ENCODE measurements at places on chromosomes 5 and 9.

GRCh38 chr9:20558566-20559016, 63.7 kb downstream of the MLLT3 start:
- DNase-seq: no peak

GRCh38 chr5:95782181-95782580, 40.3 kb downstream of the GLRX start:
- no peak for DNase-seq

DNA sequence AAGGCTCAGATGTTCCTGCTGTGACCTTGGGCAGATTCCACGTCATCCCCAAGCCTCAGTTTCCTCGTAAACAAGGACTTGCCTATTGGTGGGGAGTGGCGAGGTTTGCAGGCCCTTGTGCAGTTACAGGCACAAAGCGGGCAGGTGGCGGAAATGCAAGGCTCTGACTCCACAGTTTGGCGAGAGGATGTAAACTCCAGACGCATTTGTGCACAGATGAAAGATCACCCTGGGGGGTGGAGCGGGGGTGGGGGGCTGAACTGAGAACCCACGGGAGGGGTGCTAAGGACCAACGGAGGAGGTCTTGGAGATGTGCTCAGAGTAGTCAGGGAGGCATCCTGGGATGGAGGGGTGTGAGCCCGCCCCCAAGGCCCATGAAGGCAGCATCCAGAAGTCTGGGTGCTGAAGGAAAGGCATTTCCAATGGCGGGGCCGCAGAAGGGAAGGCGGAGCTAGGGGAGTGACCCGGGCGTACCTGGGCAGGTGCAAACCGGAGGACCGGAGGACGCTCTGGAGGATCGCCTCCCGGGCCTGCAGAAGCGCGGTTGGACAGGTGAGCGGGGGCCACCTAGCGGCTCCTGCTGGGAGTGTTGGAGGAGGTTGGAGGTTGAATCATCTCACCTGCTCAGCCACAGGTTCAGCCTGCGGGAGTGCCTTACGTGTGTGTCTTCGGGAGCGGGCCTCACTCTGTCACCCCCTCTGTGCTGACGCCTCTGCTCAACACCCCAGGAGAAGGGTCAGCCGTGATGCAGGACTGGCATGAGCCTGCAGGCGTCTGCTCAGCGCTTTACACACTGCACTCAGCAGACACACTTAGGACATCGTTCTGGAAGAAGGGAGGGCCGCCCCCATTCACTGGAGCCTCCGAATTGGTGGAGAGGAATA, 1.9 kb upstream of the FIBCD1 start:
- DNase-seq: peak; percentile 96

- no peak for DNase-seq
These were observed 228.0 kb downstream of the FER start for GRCh38 chr5:108975697-108976096.

GRCh38 chr5:18662231-18662630, 1028.0 kb downstream of the TAF11L14 start:
- no peak for DNase-seq

DNA sequence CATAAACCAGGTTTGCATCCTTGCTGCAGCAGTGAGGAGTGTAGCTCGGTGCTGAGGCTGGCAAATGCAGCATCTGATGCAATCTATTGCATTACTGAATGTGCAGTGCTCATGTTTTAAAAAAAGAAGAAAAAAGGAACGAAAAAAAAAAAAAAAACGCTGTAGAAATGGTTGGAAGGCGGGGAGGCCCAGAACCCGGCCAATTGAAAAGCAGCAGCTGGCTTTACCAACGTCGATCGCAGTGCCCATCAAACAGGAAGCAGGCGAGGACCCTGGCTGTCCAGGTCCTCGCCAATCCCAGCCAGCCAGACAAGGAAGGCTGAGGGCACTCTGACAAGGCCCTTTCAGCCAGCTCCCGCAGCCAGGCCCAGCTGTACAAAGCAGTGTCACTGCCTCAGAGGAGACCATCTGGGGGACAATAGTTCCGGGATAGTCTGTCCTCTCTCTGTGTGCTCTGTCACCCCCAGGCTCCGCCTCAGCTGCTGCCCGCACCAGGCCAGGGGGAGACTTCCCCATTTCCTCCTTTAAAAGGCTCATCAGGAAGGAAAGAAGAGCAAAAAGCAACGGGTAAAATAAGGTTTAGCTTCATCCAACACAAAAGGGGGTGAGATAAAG, 21.8 kb upstream of the CPEB4 start:
- DNase-seq: no peak

DNA sequence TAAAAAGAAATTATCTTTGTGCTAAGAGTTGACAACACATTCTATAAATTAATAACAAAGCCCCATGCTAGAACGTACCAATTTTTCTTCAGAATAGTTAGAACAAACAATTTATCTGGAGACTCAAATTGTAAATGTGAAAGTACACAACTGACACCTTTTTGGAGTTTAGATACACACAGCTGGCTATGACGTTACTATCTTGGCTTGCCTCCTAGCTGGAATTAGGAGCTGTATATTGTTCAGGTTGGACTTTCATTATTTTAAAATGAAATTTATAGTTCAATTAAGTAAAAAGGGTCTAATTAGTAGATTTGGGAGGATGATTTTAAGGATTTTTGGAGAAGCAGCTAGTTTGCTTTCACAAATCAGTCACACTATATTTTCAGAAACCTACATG, 393.9 kb upstream of the RIOK2 start:
- DNase-seq: no peak

DNA sequence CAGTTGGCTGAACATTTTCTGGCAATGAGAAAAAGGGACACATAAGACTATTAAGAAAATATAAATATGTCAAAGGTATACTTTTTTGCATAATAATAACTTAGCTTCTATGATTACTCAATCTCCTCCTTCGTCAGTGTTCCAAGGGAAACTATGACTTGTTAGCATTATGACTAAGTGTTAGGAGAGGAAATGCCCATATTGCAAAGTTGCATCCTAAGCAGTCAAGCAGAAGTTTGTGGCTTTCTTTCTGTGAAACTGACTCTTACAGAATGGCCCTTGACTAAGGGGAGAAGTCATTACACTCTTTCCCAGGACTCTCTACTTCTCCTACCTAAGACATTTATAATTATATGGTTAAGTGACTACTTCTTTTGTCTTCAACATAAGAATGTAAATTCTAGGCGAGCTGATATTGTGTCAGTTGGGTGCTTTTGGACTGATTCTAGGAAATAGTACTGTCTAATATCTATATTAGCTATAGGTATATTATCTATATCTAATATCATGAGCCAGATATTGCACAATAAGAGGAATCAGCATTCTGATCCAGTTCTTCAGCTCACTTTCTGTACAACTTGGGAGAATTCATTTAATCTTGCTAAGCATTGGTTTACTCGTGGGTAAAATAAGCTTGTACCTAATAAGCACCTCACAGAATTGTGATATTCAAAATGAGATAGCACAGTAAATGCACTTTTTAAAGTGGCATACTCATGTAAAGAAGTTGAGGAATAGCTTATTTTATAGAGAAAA, 16.4 kb upstream of the SPINK6 start:
- DNase-seq: no peak

DNA sequence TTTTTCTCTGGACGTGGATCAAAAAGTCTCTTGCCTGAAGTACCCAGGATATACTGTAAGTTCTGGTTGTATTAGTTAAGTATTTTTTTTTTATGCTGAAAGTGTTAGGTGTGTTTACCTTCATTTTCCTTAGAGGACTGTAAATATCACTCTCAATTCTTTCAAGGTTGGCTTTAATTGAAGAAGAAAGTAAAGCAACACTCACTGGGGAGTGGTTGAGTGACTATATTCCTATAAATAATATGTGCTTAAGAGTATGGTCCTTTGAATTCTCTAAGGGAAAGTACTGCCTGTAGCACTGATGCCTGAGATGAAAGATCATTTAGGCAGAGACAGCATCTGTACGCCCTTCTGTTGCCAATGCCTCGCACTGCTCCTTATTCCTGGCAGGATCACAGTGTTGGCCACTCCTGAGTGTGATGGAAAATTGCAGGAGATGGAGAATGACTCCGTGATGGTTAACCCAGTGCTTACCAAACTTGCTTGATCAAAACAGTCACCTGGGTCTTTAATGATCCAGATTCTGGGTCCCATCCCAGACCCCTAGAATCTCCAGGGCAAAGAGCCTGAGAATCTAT, 182.0 kb upstream of the MPDZ start:
- no peak for DNase-seq

GRCh38 chr9:122091682-122092592, 1.2 kb downstream of the TTLL11 start:
- DNase-seq: no peak

DNA sequence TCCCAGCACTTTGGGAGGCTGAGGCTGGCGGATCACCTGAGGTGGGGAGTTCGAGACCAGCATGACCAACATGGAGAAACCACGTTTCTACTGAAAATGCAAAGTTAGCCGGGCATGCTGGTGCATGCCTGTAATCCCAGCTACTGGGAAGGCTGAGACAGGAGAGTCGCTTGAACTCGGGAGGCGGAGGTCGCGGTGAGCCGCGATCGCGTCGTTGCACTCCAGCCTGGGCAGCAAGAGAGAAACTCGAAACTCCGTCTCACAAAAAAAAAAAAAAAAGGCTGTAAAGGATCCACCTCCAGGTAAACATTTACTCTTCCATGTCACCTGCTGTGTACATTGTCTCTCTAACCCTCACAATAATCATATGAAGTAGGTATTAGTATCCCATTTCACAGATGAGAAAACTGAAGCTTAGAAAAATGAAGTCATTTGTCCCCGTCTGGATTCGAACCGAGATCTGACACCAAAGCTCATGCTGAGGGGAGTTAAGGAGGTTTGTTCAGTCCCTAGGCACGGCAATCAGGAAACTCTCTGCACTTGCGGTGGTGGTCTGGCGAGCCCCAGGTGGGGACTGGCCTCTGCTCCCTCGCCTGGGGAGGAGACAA, 494 bp upstream of the DOCK2 start:
- no peak for DNase-seq

GRCh38 chr5:167688341-167689130, 602.9 kb upstream of the WWC1 start:
- no peak for DNase-seq

- no peak for DNase-seq
These were observed 34.0 kb upstream of the LURAP1L start for GRCh38 chr9:12740845-12741244.

DNA sequence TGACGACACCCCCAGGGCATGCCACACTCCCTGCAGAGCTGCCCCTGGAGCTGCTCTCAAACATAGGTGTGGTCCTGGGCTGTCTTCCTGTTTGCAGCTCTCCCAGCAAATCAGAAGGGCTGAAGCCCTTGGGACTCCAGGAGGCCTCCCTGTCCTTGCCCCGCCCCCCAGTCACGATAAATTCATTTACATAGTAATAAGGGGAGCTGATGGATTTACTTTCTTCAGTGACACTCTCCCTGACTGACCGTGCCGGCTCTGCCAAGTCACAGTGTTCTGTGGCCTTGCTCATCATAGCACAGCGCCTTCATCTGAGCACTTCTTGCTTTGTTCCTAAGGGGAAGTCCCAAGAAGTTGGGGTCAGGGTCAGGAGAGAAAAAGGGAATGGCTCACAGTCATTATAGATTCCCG, 121.4 kb downstream of the ENC1 start:
- DNase-seq: peak; percentile 40

DNA sequence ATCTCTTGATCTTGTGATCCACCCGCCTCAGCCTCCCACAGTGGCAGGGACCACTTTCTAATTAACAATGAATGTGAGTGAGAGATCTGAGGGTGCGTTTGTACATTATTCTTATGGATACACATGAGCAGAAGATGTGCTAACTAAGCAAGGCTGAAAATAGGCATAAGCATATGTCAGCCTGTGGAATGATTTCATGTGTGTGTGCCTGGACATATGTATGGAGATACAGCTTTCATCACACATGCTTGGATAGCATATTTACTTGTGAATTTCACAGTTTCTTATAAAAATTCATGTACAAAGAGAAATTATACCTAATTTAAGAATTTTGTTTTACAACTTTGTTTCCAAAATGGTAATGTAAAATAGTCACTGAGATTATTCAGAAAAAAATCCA, 565.6 kb downstream of the MTRR start:
- DNase-seq: no peak

DNA sequence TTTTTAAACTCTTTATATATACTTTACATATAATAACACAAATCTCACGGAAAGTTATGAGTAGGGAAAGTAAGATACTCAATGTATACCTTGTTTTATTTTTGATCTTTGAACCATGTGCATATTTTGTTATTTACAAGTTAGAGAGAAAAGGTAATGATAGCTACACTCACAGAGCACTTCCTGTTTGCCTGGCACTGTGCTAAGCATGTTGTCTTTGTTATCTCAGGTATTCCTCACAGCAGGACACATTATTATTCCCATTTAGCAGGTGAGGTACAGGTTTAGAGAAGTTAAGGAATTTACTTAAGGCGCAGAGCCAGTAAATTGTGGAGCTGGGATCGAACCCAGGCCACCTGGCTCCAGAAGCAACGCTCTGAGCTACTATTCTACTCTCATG, 3.0 kb downstream of the C9 start:
- DNase-seq: no peak

- DNase-seq: peak; percentile 78
These were observed 10.6 kb downstream of the TMEM250 start for GRCh38 chr9:136107953-136108647.

- no peak for DNase-seq
These were observed 58.7 kb upstream of the NFIB start for GRCh38 chr9:14372437-14373335.

GRCh38 chr9:107665057-107665456, 175.5 kb upstream of the KLF4 start:
- no peak for DNase-seq

DNA sequence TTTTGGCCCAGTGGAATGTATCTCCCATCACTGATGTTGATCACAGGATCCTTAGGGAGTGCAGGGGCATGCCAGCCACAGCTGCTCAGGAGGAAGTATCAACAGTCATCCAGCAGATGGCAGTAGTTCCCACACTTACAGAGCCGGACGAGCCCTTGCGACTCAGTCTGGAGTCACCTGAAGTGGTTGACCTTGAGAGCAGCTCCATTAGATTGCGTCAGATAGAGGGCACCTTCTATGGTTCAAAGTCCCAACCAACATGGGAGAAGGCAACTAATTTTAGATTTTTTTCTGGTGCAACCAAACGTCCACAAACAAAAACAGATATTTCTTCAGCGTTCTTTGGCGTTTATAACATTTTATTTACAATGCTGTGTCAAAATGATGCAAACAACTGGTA, 124.5 kb downstream of the EGFLAM start:
- peak; percentile 46 for DNase-seq

DNA sequence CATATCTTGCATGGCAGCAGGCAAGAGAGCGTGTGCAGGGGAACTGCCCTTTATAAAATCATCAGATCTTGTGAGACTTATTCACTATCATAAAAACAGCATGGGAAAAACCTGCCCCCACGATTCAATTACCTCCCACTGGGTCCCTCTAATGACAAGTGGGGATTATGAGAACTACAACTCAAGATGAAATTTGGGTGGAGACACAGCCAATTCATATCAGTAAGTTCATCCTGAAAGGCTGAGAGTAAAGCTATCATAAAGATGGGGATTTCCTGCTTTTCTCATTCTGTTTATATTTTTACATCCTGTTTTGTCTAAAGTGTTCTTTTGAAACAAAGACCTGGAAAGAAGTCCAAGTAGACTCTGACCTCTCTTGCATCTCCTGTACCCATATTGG, 28.9 kb upstream of the IL33 start:
- DNase-seq: no peak

Data from colonic mucosa (tissue), 4 donors.